ENCODE measurements at places on chromosomes 13 and 19. TPM values are rescaled to one million over a fixed set of nuclear protein-coding genes. Genes with fewer than 3 reads are reported as not detected.

DNA sequence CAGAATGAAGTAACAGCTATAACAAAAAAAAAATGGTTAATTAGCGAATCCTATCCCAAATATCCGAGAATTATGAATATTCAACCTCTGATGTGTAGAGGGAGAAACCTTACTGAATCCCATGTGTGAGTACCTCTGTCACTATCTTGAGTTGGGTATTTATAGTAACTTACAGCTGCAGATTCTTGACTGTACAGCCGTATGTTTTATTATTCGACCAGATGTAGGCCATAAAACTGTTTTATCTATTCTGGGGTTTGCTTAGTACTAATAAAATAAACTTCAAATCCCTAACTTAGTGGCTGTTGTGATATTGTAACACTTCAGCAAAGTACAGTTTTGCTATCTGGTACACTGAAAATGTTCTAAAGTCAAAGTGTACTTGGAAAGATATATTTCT is 120.0 kb downstream of the EFNB2 start:
- DNase-seq, result no peak

DNA sequence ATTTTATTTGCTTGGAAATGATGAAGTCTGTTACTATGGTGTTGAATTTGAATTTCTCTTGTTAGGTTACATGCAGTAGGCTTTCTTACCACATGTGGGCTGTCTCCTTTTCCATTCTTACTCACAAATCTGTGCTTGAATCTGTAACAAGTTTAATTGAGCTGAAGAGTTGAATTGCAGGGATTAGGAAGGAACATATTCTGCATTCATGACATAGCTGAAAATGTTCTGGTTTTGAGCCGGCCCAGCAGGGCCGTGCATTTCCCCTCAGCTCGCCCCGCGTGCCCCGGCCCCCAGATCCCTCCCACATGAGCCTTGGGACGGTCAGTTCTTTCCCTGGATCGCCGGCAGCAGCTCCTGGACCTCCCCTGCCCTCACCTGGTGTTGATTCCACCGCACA is 28.1 kb downstream of the TFDP1 start:
- DNase-seq, result no peak

GRCh38 chr13:112718318-112718717 is 28.5 kb downstream of the ATP11A start:
- no peak for DNase-seq

DNA sequence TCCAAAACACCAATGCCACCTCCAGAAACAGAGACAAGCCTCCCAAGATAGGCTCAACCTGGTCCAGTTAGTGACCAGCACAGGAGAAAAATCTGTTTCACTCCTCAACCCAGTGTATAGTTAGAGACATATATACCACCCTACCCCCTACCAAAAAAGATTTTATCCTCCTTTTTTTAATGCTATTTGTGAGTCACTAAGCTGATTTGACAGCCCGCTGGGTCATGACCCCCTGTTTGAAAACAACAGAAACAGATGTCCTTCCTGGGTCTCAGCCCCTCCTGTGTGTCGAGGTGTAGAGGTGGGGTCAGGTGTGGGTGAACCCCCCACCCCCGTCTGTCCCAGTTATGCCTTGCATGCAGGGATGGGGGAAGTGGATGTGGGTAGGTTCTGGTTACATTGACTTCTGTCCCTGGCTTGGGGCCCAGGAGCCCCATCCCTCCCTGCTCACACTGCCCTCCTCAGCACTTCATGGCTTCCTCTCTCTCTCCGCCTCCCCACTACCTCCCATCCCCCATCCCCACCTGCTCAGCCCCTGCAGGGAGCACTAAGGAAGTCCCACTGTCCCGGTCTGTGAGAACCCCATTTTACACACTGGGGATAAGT is 14.0 kb upstream of the TOMM40 start:
- no peak for DNase-seq

DNA sequence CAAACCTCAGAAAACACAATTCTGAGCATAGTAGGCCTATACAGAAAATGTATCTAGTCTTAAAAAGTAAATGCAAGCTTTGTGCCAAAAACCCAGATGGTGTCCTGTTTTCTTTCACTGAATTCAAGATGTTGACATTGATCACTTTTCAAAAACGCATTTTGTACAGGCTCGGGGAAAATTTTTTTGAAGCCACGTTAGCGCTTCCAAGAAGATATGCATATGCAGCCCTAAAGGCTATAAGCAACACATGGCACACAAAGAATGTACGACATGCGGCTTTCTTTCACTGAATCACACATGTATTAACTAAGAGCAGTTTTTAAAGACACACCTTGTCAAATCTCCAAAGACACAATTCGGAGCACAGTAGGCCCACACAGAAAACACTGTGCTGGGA is 115.4 kb downstream of the MRPL57 start:
- no peak for DNase-seq

DNA sequence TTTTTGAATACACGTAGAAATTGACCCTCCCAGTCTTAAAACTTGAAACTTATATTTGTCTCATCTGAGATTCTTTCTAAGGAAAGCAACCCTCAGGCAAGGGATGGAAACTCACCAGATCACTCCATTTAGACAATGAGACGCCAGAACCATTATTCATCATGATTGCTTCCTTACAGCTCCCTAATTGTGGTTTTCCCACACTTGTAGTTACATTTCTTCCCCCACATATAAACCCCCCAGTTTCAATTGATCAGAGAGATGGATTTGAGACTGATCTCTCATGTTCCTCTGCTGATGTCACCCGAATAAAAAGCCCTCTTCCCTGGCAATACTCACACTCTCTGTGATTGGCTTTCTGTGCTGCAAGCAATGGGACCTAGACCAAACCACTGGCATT is 197.9 kb upstream of the STARD13 start:
- no peak for DNase-seq

- DNase-seq, result no peak
These were observed 97.9 kb downstream of the GGACT start for GRCh38 chr13:100490692-100491091.

- DNase-seq, result no peak
These were observed 100.7 kb downstream of the MBNL2 start for GRCh38 chr13:97322740-97323342.

DNA sequence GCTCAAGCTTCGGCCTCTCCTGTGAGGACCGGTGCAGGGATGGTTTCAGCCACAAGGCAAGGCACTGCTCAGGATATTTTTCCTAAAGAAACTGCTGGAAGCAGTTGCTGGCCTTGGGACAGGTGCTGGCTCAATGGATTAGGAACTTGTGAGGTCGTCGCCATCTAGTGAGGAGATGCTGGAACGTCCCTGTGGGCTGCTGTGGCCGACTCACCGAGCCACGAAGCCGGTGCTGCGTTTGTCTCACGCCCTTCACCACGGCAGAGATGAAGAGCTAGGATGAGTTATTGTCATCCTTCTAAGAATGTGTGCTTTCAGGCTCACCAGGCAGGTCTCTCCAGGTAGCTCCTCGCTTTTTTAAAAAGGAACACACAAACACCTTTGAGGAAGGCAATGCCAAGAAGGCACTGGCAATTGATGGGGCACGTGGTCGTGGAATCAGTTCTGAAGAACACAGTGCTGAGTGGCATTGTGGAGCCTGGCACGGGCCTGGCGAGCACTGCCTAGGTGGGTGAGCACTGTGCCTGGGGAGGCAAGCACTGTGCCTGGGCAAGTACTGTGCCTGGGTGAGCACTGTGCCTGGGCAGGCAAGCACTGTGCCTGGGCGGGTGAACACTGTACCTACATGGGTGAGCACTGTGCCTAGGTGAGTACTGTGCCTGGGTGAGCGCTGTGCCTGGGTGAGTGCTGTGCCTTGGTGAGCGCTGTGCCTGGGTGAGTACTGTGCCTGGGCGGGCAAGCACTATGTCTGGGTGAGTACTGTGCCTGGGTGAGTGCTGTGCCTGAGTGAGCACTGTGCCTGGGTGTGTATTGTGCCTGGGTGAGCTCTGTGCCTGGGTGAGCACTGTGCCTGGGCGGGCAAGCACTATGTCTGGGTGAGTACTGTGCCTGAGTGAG is 140.4 kb downstream of the TEX29 start:
- peak; percentile 44 for DNase-seq

DNA sequence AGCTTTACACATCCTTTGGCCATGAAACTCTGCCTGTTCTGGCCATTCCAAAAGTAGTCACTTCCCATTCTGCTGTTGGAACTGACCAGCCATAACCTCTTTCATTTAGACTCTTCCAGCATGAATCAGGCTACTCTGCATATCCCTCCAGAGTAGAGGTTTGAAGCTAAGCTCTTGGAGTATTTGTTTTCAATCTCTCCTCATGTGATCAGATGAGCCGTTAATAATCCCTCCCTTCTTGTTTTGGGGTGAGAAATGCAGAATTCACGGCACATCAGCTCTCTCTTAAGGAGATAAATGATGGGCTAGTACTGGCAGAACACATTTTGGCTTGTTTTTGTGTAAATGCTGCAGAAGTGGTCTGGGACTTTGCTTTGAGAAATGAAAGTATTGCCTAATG is 519.9 kb downstream of the PCDH17 start:
- DNase-seq, result peak; percentile 7

- peak; percentile 7 for DNase-seq
These were observed 45.8 kb downstream of the RUBCNL start for GRCh38 chr13:46341112-46341711.

DNA sequence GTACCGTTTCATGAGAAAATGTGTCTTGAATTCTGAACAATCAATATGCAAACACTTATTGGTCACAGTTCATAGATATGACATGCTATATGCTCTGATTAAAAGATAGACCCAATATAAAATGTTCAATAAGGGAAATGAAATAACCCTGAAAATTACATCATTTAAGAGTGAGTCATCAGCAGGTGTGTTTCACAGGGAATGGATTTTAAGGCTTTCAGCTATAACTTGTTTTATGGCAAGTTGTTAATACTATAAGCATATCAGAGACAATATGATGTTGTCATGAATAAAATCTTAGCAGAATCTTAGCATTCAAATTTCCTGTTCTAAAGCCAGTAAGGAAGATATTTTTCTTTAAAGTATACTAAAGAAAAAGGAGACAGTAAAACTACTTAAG is 483.4 kb upstream of the PCDH9 start:
- DNase-seq, result no peak

DNA sequence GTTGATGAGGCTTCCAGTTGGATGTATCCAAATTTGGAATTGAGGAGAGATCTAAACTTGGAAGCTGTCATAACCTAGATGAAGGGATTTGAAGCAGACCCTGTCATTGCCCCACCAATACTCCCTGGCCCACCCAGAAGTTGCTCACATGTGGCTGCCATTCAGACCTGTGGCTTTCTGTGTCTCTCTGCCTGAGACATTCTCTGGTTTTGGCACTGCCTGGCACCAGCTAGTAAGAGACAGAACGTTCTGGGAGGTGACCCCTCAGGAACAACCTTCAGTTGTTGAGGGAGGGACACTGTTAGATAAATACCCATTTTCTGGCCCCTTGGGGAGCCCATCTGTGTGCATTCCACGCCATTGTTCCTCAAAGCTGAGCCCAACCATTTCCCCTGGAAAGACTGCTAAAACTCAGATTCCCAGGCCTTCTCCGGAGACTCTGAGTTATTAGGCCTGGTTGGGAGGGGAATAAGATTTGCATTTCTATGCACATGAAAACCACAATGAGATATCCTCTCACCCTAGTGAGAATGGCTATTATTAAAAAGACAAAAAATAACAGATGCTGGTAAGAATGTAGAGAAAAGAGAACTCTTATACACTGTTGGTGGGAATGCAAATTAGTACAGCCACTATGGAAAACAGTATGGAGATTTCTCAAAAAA is 290.4 kb downstream of the TSHZ3 start:
- no peak for DNase-seq

DNA sequence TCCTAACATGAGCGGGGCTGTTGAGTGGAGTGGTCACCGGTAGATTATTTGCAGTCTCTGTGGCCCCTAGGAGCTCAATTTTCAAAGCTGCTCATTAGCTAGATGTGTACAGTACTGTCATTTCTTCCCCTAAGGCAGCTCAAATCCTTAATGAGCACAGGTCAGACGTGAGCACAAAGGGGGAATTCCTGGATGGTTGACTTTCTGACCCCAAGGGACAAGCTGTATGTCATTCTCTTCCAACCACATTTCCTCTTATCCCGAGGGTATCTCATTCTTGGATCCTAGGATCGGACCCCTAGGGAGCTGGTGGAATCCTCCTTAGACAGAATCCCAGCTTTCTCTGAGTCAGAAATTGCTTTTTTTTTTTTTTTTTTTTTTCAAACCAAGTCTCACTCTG is 5.7 kb upstream of the OR7G3 start:
- DNase-seq, result no peak

DNA sequence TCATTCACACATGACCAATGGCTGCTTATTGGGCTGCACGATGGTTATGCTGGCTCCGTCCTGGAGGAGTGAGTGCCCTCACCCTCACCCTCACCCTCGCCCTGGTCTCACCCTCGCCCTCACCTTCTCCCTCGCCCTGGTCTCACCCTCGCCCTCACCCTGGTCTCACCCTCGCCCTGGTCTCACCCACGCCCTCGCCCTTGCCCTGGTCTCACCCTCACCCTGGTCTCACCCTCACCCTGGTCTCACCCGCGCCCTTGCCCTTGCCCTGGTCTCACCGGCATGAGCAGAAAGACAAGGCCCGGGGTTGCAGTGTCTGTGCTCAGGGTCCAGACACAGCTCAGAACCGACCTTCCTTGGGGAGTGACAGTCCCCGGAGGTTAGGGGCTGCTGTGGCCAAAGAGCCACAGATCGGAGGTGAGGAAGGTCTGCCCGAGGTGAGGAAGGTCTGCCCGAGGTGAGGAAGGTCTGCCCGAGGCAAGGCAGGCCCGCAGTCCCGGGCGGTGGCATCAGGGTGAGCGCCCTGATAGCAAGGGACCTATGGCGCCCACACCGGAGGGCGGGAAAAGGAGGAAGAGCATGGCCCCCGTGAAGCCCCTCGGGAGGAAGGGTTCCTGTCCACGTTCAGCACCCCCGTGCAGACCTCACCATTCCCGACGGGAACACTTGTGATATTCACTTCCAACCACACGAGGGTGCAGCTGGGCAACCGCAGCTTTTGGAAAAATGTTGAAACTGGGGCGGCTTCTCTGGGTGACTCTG is 65.6 kb downstream of the MCF2L start:
- DNase-seq, result no peak

DNA sequence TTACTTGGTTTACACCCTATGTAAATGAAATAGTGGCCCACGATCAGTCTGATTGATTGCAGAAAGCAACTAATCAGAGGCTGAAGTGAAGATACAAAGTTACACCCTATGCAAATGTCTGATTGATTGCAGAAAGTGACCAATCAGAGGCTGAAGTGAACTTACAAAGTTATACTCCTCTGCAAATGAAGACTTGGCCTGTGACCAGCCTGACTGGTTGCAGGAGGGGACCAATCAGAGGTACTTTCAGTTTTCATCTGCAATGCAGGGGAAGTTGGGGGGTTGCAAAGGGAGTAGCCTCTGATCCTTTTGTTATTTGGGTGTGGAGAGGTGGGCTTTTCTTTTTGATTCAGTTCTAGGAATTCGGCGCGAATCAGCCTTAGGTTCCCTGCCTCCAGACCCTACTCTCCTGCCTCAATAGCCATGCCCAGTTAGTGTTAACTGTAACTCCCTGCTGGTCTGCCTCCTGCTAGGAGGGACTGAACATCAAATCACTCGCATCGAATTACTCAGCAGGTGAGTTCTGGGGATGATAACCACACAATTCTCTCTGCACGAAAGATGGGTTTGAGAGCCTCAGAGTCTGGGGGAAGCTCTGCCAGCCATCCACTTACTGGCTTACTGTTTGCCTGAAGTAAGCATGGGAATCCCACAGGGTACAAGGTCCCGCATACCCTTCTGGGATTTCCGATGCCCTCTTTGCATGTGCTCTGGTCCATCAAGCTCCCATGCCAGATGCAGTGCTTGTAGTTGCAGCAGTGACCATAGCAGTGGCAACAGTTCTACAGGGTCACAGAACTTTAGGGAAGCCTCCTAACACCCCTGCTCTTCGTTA is 7.5 kb downstream of the ARL11 start:
- DNase-seq, result no peak

RPL18 gene
- total RNA-seq, result 1,623 TPM

NKPD1 gene
- 0.99 TPM for total RNA-seq

CYP2A7 gene
- total RNA-seq, result 0.10 TPM

ERICH6B gene
- 0.39 TPM for total RNA-seq
